Neuronal stem cell (in vitro differentiated cells): ENCODE measurements at places on chromosomes 1 and 21.

- no peak for DNase-seq
- no peaks in the 10 kb centered on the region for H3K27me3 ChIP-seq
- H3K36me3 ChIP-seq: no peaks in the 10 kb centered on the region
- no peak overlapping the region for H3K27ac ChIP-seq
- no peaks in the 10 kb centered on the region for H3K4me1 ChIP-seq
Measured at GRCh38 chr1:33057095-33057494, 20.4 kb upstream of the AK2 start.

GRCh38 chr1:114740331-114740730 is 17.5 kb downstream of the CSDE1 start:
- H3K27ac ChIP-seq: no peak overlapping the region
- peaks cover 15% of the 10 kb centered on the region for H3K36me3 ChIP-seq
- no peaks in the 10 kb centered on the region for H3K27me3 ChIP-seq
- no peak for DNase-seq
- H3K4me1 ChIP-seq: no peaks in the 10 kb centered on the region
- no peak overlapping the region for H3K4me3 ChIP-seq

- H3K27ac ChIP-seq: no peak overlapping the region
- H3K4me1 ChIP-seq: no peaks in the 10 kb centered on the region
- DNase-seq: no peak
- H3K27me3 ChIP-seq: no peaks in the 10 kb centered on the region
Measured at GRCh38 chr1:232995189-232995588, 44.8 kb downstream of the NTPCR start.

DNA sequence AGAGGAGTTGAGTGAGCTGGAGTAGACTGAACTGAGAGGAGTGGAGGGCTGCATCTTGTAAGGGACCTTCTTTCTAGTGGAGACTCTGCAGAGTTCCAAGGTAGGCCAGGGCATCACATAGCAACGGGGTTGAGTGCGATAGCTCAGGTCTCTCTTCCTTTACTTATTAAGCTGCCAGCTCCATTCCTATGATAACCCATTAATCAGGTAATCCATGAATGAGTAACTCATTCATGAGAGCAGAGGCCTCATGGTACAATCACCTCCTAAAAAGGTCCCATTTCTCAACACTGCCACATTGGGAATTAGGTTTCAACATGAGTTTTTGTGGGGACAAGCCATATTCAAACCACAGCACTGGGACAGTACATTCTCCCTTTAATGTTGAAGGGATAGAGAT is 21.3 kb downstream of the VN1R5 start:
- H3K36me3 ChIP-seq: no peaks in the 10 kb centered on the region
- no peak for DNase-seq
- H3K4me1 ChIP-seq: peaks cover 1% of the 10 kb centered on the region
- H3K4me3 ChIP-seq: no peak overlapping the region

DNA sequence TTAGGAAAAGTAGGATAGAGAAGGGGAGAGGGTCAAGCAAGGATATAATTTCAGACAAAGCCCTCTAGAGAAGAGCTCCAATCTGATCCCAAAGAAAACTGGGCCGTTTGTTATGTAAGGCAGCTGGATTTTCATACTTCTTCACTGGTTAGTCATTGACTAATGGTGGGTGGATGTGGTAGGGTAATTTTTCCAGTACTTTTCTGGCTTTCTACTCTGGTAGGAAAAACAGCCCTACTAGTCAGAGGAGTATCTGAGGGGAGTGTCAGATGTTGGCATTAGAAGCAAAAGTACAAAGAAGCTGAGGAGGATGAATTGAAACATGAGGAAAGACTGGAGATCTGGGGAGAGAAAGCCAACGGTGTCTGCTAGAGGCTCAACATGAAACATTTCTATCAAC is 145.3 kb downstream of the TNFSF18 start:
- H3K27ac ChIP-seq: no peak overlapping the region
- H3K36me3 ChIP-seq: no peaks in the 10 kb centered on the region
- H3K4me1 ChIP-seq: no peaks in the 10 kb centered on the region
- no peak overlapping the region for H3K4me3 ChIP-seq
- no peaks in the 10 kb centered on the region for H3K27me3 ChIP-seq
- DNase-seq: no peak

- no peaks in the 10 kb centered on the region for H3K36me3 ChIP-seq
- H3K4me1 ChIP-seq: no peaks in the 10 kb centered on the region
- H3K4me3 ChIP-seq: no peak overlapping the region
Measured at GRCh38 chr1:195763146-195763906, 844.9 kb downstream of the KCNT2 start.

- no peaks in the 10 kb centered on the region for H3K27me3 ChIP-seq
- H3K36me3 ChIP-seq: peaks cover 99% of the 10 kb centered on the region
- no peak overlapping the region for H3K27ac ChIP-seq
- no peak for DNase-seq
Measured at GRCh38 chr1:39845569-39846566, 37.4 kb downstream of the TRIT1 start.

- no peaks in the 10 kb centered on the region for H3K4me1 ChIP-seq
- H3K4me3 ChIP-seq: no peak overlapping the region
- DNase-seq: no peak
- H3K27me3 ChIP-seq: peaks cover 8% of the 10 kb centered on the region
- H3K36me3 ChIP-seq: no peaks in the 10 kb centered on the region
Measured at GRCh38 chr1:156608981-156609380, 7.7 kb upstream of the GPATCH4 start.

- H3K36me3 ChIP-seq: no peaks in the 10 kb centered on the region
- no peaks in the 10 kb centered on the region for H3K27me3 ChIP-seq
- H3K4me3 ChIP-seq: no peak overlapping the region
- no peak overlapping the region for H3K27ac ChIP-seq
- DNase-seq: no peak
Measured at GRCh38 chr1:60872426-60873054, 209.8 kb upstream of the NFIA start.

DNA sequence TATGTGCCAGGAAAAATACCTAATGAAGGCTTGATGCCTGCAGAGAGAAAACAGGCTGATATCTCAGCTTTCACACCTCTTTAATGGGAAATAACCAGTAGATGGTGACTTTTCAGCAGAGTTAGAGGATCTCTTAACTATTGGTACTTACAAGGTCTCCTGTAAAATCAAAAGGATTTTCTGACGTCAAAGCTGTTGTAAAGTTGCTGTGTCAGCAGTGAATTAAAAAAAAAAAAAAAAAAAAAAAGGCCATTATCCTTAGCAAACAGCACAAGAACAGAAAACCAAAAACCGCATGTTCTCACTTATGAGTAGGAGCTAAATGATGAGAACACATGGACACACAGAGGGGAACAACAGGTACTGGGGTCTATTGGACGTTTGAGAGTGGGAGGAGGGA is 349.1 kb downstream of the AMY1C start:
- H3K27ac ChIP-seq: no peak overlapping the region
- no peaks in the 10 kb centered on the region for H3K27me3 ChIP-seq
- no peak for DNase-seq
- H3K4me3 ChIP-seq: no peak overlapping the region

DNA sequence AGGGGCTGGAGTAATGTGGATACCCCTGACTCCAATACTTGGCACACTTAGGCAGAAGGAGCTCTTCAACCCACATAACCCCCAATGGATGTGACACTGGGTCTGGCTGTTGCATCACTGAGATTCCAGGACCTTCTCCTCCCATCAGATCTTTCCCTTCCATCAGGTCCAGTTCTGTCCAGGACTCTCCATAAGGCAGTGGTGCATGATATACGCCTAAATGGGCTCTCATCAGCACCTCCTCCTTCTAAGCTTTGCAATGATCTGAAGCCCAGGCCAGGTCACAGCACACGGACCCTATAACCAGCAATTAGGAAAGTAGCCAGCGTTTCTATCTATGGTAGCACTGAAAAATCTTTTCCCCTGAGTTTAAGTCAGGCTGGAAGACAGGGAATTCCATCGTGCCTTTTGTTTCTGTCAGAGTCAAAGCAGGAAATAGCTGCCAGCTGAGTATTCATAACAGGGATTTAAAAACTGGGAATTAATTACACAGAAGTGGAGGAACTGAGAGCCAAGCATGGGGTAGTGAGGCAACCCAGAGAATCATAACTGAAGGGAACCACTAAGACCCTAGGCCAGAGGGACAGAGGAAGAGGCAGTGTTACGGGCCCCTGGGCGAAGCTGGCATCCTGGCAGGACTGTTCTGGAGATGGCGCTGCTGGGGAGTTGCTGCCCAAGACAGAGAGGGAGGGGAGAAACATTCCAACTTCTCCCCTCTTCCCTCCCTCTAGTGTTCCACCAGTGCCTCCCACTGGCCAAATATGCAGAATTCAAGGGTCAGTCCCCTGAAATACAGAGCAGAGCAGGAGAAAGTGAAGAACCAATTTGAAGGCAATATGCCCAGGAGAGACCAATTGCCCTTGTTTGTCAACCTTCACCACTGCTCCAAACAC is 37.5 kb upstream of the HOOK1 start:
- H3K27ac ChIP-seq: no peak overlapping the region
- no peaks in the 10 kb centered on the region for H3K27me3 ChIP-seq
- DNase-seq: no peak
- H3K4me1 ChIP-seq: no peaks in the 10 kb centered on the region
- no peak overlapping the region for H3K4me3 ChIP-seq
- no peaks in the 10 kb centered on the region for H3K36me3 ChIP-seq

DNA sequence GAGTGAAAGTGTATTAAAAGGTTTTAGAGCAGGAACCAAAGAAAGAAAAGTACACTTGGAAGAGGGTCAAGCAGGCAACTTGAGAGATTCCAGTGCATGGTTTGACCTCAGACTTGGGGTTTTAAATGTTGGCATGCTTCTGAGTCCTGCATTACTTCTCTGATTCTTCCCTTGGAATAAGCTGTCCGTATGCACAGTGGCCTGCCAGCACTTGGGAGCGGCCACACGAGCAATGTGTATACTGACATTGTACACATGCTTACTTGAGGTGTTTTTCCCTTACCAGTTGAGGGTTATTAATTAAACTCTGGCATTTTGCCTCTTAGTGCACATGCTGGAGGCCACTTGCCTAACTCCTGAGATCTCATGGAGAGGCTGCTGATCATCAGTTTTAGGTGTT is 786.6 kb upstream of the RGS18 start:
- H3K27ac ChIP-seq: no peak overlapping the region
- no peak overlapping the region for H3K4me3 ChIP-seq
- peaks cover 3% of the 10 kb centered on the region for H3K4me1 ChIP-seq
- no peak for DNase-seq

- DNase-seq: no peak
- H3K27ac ChIP-seq: no peak overlapping the region
- H3K36me3 ChIP-seq: no peaks in the 10 kb centered on the region
- no peak overlapping the region for H3K4me3 ChIP-seq
- H3K4me1 ChIP-seq: no peaks in the 10 kb centered on the region
Measured at GRCh38 chr21:36461918-36462486, 17.9 kb downstream of the CLDN14 start.

GRCh38 chr1:184425449-184426277 is 38.8 kb downstream of the C1orf21 start:
- H3K4me1 ChIP-seq: no peaks in the 10 kb centered on the region
- no peaks in the 10 kb centered on the region for H3K36me3 ChIP-seq
- no peak overlapping the region for H3K27ac ChIP-seq
- H3K4me3 ChIP-seq: no peak overlapping the region

DNA sequence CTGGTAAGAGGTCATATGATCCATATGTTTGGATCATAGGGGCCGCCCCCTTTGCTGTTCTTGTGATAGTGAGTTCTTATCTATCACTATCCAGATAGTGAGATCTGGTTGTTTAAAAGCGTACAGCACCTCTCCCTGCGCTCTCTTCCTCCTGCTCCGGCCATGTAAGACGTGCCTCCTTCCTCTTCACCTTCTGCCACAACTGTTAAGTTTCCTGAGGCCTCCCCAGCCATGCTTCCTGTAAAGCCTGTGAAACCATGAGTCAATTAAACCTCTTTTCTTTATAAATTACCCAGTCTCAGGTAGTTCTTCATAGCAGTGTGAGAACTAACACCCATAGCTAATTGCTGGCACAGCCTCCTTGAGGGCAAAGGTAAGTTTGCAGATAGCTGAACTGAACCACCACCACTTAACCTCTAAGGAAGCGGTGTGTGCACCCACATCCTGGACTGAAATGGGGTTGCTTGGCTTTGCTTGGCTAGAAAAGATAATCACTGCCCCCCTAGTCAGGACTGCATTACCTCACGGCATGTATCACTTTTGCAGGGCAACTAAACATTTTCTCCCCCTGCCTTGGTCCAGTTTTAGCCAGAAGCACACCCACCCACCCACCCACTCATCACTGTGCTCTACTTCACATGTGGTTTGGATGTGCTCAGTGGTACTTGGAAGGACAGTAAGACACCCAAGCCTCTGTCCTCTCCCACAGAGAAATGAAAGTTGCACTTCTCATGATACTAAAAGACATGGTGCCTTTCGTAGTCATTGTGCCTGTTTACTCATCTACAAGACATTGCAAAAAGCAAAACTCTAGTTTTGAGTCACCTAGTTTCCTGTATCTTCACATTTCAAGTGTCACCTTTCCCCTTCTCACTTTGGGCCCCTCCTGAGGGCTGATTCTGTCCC is 23.1 kb upstream of the PTAFR start:
- no peaks in the 10 kb centered on the region for H3K27me3 ChIP-seq
- no peak for DNase-seq
- no peak overlapping the region for H3K27ac ChIP-seq
- peaks cover 54% of the 10 kb centered on the region for H3K36me3 ChIP-seq
- no peak overlapping the region for H3K4me3 ChIP-seq

GRCh38 chr1:160030657-160031364 is 979 bp downstream of the PIGM start:
- H3K36me3 ChIP-seq: no peaks in the 10 kb centered on the region
- H3K4me3 ChIP-seq: peak overlapping the region; percentile 89
- H3K27me3 ChIP-seq: no peaks in the 10 kb centered on the region
- DNase-seq: no peak
- H3K27ac ChIP-seq: no peak overlapping the region
